Smooth muscle cell of trachea (primary cell): ENCODE measurements at places on chromosomes 11 and 22. TPM values are rescaled to one million over a fixed set of nuclear protein-coding genes. Genes with fewer than 3 reads are reported as not detected.

Gene OR8G1
- 0.17 TPM in 1 of 2 replicates, not detected in the other for total RNA-seq

Gene TUB
- 4.5 and 22.2 TPM in 2 replicates for total RNA-seq

Gene OR5T2
- not detected in 2 replicates for total RNA-seq

Gene SHANK3
- total RNA-seq = 0.29 and 1.5 TPM in 2 replicates

Gene NRXN2
- total RNA-seq = 9.6 and 18.2 TPM in 2 replicates
